Dermis blood vessel endothelial cell (primary cell): ENCODE measurements at places on chromosomes 16 and 17. TPM values are rescaled to one million over a fixed set of nuclear protein-coding genes. Genes with fewer than 3 reads are reported as not detected.

DNA sequence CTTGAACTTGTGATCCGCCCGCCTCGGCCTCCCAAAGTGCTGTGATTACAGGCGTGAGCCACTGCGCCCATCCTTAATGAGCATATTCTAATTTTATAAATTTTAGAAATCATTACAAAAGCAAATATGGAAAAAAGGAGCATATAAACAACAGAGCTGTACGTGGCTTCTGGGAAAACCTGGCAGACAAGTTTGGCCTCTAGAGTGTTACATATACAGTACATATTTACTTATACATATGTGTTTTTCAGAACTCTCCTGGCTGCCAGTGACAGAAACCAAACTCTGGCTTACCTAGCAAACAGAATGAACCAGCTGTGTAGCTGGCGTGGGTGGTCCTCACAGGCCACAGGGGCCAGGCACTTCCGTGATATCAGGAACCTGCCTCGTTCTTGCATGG lies 10.1 kb downstream of the DRC3 start:
- no peak for DNase-seq

GRCh38 chr16:59330019-59330670 lies 596.0 kb upstream of the GOT2 start:
- no peak for DNase-seq

The COX11 gene
- total RNA-seq = 57.0 and 63.8 TPM in 2 replicates

DNA sequence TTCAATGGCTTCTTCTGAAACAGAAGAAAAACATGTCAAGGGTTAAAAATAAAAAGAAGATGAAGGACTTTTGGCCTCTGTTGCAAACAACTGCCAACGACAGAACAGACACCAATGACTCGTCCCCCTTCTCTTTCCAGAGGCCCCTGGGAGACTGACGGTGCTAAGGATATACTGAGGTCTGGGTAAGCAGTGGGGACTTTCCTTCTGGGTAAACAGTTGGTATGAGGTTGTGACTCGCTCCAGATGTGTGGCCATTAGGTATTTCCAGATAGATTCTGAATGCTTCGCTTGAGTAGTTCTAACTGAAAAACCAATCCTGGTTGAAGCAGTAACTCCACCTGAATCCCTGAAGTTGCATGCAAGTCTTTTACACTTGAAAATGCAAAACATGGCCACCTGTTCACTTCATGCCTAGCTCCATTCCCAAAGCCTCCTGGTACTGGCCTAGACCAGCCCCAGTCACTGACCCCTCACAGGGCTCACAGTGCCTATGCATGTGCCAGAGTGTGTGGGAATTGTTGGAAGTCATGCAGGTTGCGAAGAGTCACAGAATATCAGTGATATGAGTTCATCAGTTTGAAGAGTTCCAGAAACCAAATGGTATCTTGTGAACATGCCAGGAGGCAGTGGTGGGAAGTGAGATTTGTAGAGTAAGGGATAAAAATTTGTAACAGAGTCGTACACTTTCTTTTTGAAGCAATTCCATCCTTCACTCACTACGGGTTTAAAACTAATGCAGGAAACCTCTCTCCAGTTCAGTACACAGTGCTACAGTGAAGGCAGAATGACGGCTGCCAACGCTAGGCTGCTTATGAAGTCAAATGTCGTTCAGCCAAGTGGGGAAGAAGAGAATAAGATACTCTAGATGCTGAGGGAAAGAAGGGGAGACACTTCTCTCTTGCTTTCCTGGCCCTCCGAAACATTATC lies 217.8 kb downstream of the ZFHX3 start:
- no peak for DNase-seq
